Caco-2 (cell line): ENCODE measurements at places on chromosomes 13 and 19. TPM values are rescaled to one million over a fixed set of nuclear protein-coding genes. Genes with fewer than 3 reads are reported as not detected.

DNA sequence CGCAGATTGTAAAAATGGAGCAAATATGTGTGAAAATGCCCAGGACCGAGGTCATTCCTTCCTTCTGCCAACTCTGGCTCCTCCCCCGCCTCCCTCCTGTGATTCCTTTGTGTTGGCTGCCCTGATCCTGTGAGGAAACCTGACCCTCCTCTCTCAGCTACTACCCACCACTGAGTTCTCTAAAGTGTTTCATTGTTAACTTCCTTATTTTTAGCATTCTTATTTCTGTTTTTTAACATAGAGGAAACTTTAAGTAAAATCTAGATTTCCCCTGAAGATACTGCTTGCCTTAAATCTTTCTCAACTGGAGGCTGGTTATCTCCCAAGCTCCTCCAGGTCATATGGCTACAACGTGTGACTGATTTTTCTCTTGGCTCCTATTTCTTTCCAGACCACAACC lies 21.7 kb upstream of the FBXL3 start:
- no peaks in the 10 kb centered on the region for H3K4me1 ChIP-seq
- H3K27me3 ChIP-seq: no peaks in the 10 kb centered on the region
- no peak overlapping the region for H3K4me3 ChIP-seq
- DNase-seq: no peak

The CACNA1A gene
- not detected in 2 replicates for total RNA-seq

- H3K4me3 ChIP-seq: no peak overlapping the region
- DNase-seq: no peak
- no peak overlapping the region for H3K27ac ChIP-seq
- no peaks in the 10 kb centered on the region for H3K36me3 ChIP-seq
- H3K4me1 ChIP-seq: no peaks in the 10 kb centered on the region
- no peaks in the 10 kb centered on the region for H3K27me3 ChIP-seq
Observed at GRCh38 chr19:2865334-2866100, 1.6 kb upstream of the ZNF556 start.

GRCh38 chr13:38348861-38349389 lies 726 bp upstream of the UFM1 start:
- peak overlapping the region; percentile 93 for H3K27ac ChIP-seq
- H3K27me3 ChIP-seq: no peaks in the 10 kb centered on the region
- peaks cover 20% of the 10 kb centered on the region for H3K4me1 ChIP-seq
- H3K4me3 ChIP-seq: peak overlapping the region; percentile 88
- 0 out of 2 replicates have a peak, but pooled peaks cover 1% of the 10 kb centered on the region for H3K36me3 ChIP-seq

GRCh38 chr13:40787062-40787461 lies 2.3 kb upstream of the SLC25A15 start:
- H3K4me1 ChIP-seq: peaks cover 9% of the 10 kb centered on the region; the same call in 1 of the 2 replicates
- DNase-seq: no peak
- no peaks in the 10 kb centered on the region for H3K36me3 ChIP-seq
- H3K27me3 ChIP-seq: no peaks in the 10 kb centered on the region

The CASP14 gene
- not detected in 2 replicates for total RNA-seq

GRCh38 chr19:9939301-9939913 lies 3.1 kb upstream of the OLFM2 start:
- no peak for DNase-seq
- H3K36me3 ChIP-seq: no peaks in the 10 kb centered on the region
- H3K27ac ChIP-seq: no peak overlapping the region
- no peaks in the 10 kb centered on the region for H3K27me3 ChIP-seq
- no peak overlapping the region for H3K4me3 ChIP-seq

- no peak overlapping the region for H3K27ac ChIP-seq
- H3K4me1 ChIP-seq: no peaks in the 10 kb centered on the region
- no peak for DNase-seq
- no peak overlapping the region for H3K4me3 ChIP-seq
Observed at GRCh38 chr13:22960827-22961226, 220.0 kb upstream of the SGCG start.

The KANK3 gene
- total RNA-seq: 1.1 TPM in 2 replicates

GRCh38 chr19:35710784-35711723 lies 6.7 kb downstream of the ZBTB32 start:
- H3K4me1 ChIP-seq: peaks cover 8% of the 10 kb centered on the region
- H3K36me3 ChIP-seq: no peaks in the 10 kb centered on the region
- no peak overlapping the region for H3K27ac ChIP-seq
- no peaks in the 10 kb centered on the region for H3K27me3 ChIP-seq
- no peak for DNase-seq

GRCh38 chr19:38878575-38879399 lies 712 bp upstream of the RINL start:
- peaks cover 55% of the 10 kb centered on the region for H3K4me1 ChIP-seq
- DNase-seq: no peak
- H3K4me3 ChIP-seq: no peak overlapping the region
- no peaks in the 10 kb centered on the region for H3K27me3 ChIP-seq
- no peaks in the 10 kb centered on the region for H3K36me3 ChIP-seq
- peak overlapping the region; percentile 89 for H3K27ac ChIP-seq

DNA sequence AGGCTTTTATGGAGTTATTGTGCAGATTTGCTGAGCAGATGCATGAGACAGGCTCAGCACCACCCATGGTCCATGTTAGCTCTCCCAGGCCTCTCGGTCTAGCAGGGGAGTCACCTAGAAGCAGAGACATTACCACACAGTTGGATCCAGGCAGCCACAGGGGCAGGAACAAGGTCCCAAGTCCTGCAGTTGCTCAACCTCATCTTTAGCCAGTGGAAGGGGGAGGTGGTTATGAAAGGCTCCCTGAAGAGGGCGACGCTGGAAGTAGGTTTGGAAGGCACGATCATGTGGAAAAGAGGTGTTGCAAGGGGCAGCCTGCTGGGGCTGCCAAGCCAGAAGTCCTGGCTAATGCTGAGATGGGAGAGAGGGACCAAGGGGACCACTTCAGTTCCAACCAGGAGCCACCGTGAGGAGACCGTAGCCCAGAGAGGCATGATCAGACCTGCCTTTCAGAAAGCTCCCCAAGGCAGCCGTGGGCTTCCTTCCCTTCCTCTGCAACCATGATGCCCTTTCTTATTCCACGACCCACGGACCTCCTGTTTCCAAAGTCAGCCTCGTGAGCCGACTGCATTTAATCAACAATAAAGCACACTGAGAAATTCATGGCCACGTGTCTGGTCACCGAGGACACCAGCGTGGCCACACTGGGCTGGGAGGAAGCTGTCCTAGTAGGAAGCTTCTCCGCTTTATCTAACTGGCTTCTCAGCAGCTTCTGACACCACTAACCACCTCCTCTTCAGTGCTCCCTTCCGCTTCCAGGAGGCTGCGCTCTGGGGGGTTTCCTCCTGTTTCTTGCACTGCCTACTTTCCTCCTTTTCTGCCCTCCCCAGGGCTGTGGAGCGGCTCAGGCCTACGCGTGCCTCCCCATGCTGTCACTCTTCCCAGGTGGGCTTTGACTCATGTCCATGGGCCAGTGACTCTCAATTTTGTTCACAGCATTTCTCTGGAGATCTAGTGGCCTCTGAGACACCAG lies 2.6 kb downstream of the AP1M1 start:
- peak overlapping the region; percentile 7 for H3K27ac ChIP-seq
- H3K4me1 ChIP-seq: peaks cover 20% of the 10 kb centered on the region
- H3K27me3 ChIP-seq: no peaks in the 10 kb centered on the region
- no peak overlapping the region for H3K4me3 ChIP-seq

DNA sequence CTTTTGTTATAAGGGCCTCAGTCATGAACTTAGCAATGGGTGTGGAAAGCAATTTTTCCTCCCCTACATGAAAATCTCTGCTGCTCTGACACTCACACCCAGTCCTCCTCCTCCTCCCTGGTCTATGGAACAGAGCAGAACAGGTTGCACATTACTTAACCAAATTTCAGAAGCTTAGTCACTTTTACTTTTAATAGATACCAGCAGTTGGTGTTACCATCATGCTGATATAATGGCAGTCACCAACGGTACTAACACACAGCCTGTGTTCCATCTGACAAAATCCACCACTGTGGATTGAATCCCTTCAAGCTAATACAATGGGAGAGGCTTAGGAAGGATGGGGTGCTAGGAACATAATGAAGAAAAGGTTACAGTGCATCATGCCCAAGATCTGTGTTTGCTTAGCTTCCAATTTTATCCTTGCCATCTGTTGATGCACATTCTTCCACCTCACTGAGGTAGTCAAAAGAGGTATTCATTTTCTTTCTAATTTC lies 9.8 kb downstream of the TPT1 start:
- no peak for DNase-seq
- no peak overlapping the region for H3K4me3 ChIP-seq
- 0 out of 2 replicates have a peak, but pooled peaks cover 3% of the 10 kb centered on the region for H3K36me3 ChIP-seq
- H3K4me1 ChIP-seq: peaks cover 35% of the 10 kb centered on the region

DNA sequence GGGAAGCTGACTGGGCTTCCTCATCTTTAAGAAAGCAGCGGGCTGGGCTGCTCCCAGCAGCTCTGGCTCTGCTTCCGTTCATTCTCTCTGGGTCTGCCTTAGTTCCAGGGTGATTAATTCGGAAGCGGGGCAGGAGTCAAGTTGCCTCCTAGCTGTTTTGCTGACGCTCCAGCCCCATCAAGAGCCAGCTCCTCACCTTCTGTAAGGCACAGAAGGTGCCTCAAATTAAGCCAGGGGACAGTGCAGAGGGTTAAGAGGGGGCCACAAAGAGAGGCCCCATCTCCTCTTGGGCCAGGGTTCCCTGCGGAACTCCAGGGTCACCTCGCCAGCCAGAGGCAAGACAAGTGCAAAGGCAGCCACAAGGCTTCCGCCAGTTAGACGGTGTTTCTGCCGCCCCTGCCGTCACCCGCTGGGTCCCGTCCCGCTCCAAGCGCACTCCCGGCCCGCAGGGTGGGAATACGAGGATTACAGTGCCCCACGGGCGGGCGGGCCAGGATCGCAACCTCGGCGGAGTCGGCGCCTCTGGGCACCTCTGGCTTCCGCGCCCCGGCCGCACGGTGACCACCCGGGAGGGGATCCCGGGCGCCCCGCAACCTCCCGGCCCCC lies 508 bp downstream of the SLC15A1 start:
- DNase-seq: peak; percentile 55
- peaks cover 12% of the 10 kb centered on the region for H3K4me1 ChIP-seq
- no peaks in the 10 kb centered on the region for H3K36me3 ChIP-seq
- peak overlapping the region; percentile 81 for H3K4me3 ChIP-seq
- H3K27me3 ChIP-seq: no peaks in the 10 kb centered on the region

- DNase-seq: peak; percentile 18
- no peak overlapping the region for H3K27ac ChIP-seq
- no peaks in the 10 kb centered on the region for H3K4me1 ChIP-seq
- H3K4me3 ChIP-seq: no peak overlapping the region
Observed at GRCh38 chr19:50720921-50721381, 1.3 kb upstream of the SHANK1 start.

The ZNF416 gene
- 5.5 and 6.1 TPM in 2 replicates for total RNA-seq

The KCNK6 gene
- 6.1 and 7.8 TPM in 2 replicates for total RNA-seq

The KIR3DL2 gene
- not detected in 2 replicates for total RNA-seq

- no peak overlapping the region for H3K4me3 ChIP-seq
- H3K36me3 ChIP-seq: no peaks in the 10 kb centered on the region
- no peaks in the 10 kb centered on the region for H3K27me3 ChIP-seq
- H3K4me1 ChIP-seq: no peaks in the 10 kb centered on the region
Observed at GRCh38 chr13:87698268-87698667, 27.1 kb downstream of the SLITRK5 start.

DNA sequence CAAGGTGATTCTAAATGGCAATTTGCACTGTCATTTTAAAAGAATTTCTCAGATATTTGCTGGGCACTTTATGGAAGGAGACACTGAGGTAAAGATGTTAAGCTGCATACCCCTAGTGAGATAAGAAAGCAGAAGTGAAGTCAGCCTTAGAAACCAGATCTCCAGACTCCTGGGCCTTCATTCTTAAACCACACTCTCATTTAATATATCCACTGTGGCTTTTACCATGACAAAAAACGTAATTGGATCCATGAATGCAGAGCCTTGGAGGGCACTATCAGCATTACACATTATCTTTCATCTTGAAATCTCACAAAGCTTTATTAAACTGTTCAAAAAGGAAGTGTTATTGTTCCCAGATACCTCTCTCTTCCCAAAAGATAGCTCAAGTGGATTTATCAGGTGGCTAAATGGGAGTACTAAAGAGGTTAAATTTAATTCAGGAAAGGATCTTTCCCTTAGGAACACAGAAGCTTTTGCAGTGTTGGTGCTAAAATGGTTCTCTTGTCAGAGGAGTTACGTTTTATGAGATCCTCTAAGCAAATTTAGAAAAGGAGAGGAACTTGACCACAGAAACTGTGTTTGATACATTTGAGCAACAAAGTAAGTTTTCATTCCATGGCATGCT lies 1060.4 kb downstream of the EFNB2 start:
- H3K4me3 ChIP-seq: no peak overlapping the region
- H3K36me3 ChIP-seq: no peaks in the 10 kb centered on the region
- no peak for DNase-seq
- H3K27ac ChIP-seq: no peak overlapping the region
- no peaks in the 10 kb centered on the region for H3K4me1 ChIP-seq

DNA sequence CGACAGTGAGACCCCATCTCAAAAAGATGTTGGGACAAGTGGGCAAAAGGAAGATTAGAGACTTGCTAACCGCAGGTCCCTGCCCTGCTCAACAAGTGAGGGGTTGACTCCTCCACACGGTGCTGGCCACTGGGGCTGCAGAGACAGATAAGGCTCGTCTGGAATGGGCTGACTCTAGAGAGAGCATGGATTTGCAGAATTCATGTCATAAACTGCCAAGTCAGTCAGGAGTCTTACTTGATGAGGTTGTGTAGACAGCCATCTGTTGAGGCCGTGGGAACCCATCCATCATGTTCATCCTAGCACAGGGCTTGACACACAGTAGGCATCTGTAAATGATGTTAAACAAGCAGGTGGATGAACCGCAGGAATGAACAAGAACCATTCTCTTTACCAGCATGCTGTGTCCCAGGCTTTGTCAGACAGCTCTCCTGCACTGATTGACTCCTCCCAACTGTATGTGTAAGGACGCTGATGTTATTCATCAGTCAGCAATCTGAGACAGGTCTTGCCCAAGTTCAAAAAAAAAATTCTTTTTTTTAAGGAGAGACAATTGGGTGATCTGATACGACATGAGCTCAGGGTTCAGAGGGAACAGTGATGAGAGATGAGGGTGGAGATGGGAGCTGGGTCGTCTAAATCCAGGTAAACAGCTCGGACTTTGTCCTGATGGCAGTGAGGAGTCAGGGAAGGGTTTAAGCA lies 8.8 kb downstream of the PAF1 start:
- peaks cover 8% of the 10 kb centered on the region; the same call in 1 of the 2 replicates for H3K36me3 ChIP-seq
- DNase-seq: no peak
- H3K4me1 ChIP-seq: no peaks in the 10 kb centered on the region
